Activated CD4-positive, alpha-beta T cell treated with anti-CD3 and anti-CD28 coated beads, Interleukin-2, amount 50 U/mL, for 4 hours (primary cell): ENCODE measurements at places on chromosomes 6 and 20.
A peak's percentile ranks its signal among the peaks of the same experiment; 100 is the strongest.

DNA sequence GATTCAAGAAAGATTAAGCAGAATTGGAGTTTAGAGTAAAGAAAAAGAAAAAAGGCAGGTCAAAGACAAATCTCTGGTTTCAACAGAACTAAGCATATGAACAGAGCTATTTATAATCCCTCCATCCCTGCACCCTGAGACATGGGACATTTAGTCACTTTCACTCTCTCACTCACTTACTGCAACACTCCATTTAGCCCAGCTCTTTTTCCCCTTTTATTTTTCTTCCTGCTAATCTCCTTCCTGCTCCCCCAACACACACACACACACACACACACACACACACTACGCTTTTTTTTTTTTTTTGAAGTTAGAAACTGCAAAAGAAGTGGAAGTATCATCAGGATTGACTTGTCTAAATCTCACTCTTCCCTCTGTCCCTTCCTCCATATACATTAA is 45.1 kb upstream of the TBC1D7 start:
- DNase-seq, result no peak

- DNase-seq, result no peak
These were observed 1.5 kb downstream of the NELFCD start for GRCh38 chr20:58982406-58983114.

- no peak for DNase-seq
These were observed 27.5 kb downstream of the RSPH3 start for GRCh38 chr6:158972241-158973233.

DNA sequence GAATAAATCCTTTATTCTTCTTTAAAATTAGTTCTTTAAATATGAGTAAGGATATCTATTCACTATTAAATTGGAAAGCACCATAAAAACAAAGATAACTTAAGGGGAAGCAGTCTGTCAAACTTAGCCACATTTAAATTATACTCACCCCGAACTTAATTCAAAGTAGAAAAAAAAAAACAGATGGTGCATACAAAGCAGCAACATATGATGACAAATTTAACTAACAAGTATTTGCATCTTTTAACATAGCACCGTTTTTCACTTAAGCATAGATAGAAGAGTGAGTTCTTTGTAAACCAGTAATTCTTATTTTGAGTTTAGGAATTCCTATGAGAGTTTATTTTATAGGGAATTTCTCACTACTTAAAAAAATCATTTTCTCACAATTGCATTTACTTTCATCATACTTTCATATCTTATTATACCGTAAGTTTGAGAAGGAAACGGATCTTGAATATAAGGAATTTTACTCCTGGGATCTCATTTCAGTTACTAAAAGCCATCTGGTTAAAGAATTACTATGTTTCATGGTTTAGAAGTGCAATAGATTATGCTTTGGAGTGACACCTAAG is 828.2 kb upstream of the MAP3K7 start:
- no peak for DNase-seq

DNA sequence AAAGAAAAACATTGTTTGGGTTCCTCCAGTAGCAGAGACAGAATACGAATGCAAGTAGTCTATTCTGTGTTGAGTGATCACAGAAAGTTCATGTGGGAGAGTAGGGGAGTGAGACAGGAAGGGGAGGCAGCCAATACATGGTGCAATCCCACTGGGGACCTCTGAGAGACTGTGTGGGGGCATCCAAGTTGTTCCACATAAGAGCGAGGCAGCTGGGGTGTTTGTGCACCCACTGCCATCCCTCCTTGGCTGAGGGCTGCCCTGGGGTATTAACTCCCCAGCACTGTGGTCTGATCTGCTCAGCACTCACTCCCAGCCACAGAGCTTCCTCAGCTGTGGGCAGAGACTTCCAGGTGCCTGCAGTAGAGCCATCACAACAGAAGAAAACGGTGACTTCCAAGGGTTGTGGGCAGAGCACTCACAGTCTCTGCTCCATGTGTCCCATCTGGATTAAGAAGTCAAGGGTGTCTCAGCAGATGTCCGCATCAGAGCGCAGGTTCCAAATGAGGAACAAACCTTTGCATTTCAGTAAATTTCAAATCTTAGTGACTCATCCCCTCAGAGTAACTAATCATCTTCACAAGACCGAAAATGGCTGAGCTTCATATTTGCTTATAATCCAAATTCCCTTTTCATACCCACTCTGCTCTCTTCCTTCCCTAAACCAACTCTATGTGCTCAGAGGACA is 101.9 kb upstream of the NAA20 start:
- DNase-seq, result no peak

GRCh38 chr20:2276015-2276414 is 19.8 kb upstream of the TGM3 start:
- no peak for DNase-seq

- peak; percentile 41 for DNase-seq
These were observed 55.4 kb downstream of the RIPOR3 start for GRCh38 chr20:50635676-50636600.

- no peak for DNase-seq
These were observed 749.3 kb downstream of the TENT5A start for GRCh38 chr6:81003156-81003555.

DNA sequence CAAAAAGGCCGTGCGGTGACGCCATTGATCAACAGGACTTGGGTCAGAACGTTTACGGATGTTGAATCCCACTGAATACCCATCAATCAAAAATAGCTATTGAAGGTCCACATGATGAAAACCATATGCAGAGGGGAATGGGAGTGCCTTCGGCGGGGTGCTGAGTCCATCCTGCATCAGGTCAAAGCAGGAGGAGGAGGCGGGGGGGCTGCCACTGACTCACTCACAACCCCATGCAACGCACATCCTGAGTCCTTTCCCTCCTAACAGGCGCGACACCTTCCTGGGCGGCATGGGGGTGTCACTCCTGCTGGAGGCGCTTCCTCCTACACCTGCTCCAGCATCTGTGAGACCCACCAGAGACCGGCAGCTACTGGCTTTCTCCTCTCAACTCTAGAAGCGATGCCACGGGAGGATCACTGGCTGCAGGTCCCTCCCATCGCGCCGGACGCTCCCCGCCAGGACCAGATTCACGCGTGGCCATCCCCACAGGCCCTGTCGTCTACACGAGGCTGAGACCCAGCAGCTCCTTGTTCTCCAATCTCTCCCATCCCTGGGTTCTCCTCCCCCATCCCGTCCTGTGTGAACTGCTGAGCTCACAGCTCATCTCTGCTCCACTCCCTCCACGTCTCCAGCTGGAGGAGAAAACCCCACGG is 170.6 kb upstream of the THBS2 start:
- no peak for DNase-seq

DNA sequence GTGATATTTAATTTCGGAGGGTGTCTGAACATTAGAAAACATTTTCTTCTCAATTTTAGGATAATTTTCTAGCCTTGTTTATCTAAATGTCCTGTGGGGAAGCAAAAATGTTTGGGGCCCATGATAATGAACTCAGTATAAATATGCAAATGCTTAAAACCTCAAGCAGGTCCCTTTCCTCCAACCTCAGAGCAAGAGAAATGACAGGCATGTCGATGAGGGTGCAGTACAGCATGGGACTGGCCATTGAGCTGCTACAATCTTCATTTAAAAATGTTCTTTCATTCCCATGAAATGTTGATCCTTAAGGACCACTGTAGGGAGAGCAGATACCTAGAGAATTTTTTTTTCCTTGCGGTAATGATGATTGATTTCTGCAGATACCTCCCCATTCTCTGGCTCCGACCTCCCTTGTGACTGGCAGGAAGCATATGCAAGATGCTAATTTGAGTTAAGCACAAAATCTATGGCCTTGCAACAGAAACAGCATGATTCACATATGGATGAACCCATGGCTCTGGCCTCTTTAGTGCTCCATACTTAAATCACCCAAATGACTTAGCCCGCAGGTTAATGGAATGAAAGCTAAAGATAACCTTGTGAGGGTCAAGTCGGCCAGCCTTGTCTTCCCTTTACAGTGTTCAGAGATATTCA is 243.3 kb downstream of the SOX4 start:
- DNase-seq, result no peak

GRCh38 chr20:20223981-20224380 is 143.9 kb upstream of the INSM1 start:
- DNase-seq, result no peak

- DNase-seq, result no peak
These were observed 47.4 kb upstream of the DDR1 start for GRCh38 chr6:30836957-30837356.

- no peak for DNase-seq
These were observed 62.6 kb downstream of the NRSN1 start for GRCh38 chr6:24188578-24189080.

GRCh38 chr6:75128878-75129570 is 76.8 kb downstream of the COL12A1 start:
- DNase-seq, result no peak

DNA sequence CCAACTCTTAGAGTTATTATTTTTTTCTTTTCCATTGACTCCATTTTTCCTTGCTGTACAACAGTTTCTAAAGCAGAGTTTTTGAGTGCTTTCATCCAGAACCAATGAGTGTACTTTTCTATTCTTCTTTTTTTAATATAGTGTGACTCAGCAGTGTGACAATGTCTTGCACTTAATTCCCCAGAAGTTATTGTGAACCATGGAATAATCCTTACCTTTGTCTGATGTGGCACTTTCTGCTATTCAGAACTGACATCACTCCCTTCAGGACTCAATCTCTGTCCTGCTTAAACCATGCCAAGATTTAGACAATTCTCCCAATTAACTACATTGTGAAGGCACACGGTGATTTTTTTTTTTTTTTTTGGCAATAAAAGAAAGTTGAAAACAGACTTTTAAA is 41.5 kb downstream of the GRIK2 start:
- no peak for DNase-seq

DNA sequence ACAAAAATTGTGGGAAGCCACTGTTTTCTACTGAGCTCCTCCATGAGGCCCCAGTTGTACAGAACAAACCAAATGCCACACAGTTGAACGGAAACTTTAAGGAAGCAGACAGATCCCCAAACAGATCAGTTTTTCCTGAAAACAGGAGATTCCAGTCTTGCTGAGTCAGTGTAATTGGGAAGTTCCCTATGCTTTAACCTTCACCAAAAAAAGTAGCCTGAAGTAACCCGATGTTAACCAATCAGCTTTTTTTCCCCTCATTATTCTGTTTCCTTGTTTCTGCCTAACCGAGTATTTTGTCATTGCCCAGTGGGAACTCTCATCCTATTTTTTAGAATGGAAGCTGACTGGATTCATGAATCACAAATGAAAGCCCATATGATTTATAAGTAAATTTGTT is 36.7 kb downstream of the MARCKS start:
- DNase-seq, result no peak

GRCh38 chr6:41607736-41608135 is 30.5 kb upstream of the MDFI start:
- no peak for DNase-seq

DNA sequence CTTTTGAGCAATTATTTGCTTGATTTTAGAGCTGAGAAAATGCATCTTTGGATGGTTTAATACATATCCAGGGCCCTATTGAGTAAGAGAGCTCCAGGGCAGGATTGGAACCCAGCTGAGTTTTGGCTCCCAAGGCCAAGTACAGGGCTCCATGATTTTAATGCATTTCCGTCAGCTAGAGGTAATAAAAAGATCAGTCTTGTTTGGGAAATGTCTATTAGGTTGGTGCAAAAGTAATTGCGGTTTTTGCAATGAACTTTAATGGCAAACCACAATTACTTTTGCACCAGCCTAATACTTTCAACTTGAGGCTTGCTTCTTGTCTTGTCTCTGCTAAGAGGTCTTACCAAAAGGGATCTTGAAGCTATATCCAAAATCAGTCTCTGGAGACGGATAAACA is 29.4 kb upstream of the CDH4 start:
- no peak for DNase-seq

GRCh38 chr6:14075095-14075503 is 42.5 kb upstream of the CD83 start:
- DNase-seq, result no peak

DNA sequence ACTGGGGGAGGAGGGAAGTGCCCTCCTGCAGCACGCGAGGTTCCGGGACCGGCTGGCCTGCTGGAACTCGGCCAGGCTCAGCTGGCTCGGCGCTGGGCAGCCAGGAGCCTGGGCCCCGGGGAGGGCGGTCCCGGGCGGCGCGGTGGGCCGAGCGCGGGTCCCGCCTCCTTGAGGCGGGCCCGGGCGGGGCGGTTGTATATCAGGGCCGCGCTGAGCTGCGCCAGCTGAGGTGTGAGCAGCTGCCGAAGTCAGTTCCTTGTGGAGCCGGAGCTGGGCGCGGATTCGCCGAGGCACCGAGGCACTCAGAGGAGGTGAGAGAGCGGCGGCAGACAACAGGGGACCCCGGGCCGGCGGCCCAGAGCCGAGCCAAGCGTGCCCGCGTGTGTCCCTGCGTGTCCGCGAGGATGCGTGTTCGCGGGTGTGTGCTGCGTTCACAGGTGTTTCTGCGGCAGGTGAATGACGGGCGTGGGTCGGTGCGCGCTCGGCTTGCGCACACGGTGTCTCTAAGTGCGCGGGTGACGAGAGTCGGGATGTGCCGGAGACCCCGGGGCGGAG is at the start of gene CDKN1A:
Gene CDKN1A (plus strand): TSS at position 227 of the 555 bp plus-strand sequence. CDS start 5,388 bp downstream, outside the sequence.
- peak; percentile 63 for DNase-seq

GRCh38 chr6:142045380-142046278 is 87.1 kb upstream of the GJE1 start:
- DNase-seq, result no peak

GRCh38 chr20:47244451-47244850 is 112.0 kb downstream of the ZMYND8 start:
- DNase-seq, result no peak

DNA sequence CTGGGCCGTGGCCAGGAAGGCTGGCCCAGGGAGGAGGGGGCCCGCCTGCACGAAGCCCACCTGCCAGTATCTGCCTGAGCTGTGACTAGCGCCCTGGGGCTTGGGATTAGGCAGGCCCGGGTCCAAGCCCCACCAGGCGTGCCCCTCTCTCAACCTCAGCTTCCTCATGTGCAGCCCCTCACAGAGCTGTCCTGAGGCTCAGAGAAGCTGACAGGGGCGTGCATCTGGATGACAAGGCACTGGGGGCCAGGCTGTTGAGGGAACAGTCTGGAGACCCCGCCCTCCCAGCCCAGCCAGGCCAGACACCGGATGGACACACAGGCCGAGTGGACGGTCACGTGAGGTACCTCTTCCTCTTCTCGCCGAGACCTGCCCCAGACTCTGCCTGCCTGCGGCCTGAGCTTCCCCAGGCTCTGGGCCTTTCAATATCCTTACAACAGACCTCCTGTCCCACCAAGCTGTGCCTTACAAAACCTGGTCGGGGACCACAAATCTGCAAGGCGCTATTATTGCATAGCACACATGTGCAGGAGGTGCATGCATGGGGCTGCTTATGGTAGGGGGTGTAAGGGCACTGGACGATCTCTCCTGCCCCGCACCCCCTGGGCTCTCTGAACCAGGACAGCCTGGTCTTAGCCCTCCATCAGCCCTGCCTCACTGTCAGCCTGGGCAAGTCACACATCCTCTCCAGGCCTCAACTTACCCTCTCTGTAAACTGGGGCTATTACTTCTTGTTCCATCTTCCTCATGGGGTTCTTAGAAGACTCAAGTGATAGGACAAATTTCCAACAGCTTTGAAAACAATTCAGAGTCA is 20.0 kb downstream of the NOL4L start:
- no peak for DNase-seq
